ENCODE measurements at places on chromosomes 11 and 22. TPM values are rescaled to one million over a fixed set of nuclear protein-coding genes. Genes with fewer than 3 reads are reported as not detected.

Gene FBXO3
- 19.0 TPM for total RNA-seq

Gene POLR2F
- total RNA-seq, result 138 TPM

Gene CYTH4
- 0.11 TPM for total RNA-seq

Gene ZNF280B
- total RNA-seq, result 5.9 TPM

Gene ZNF214
- 4.1 TPM for total RNA-seq

- no peaks in the 10 kb centered on the region for H3K27me3 ChIP-seq
- H3K36me3 ChIP-seq, result no peaks in the 10 kb centered on the region
- peak overlapping the region; percentile 32 for H3K27ac ChIP-seq
- H3K4me1 ChIP-seq, result no peaks in the 10 kb centered on the region
- DNase-seq, result peak; percentile 6
- no peak overlapping the region for H3K4me3 ChIP-seq
Observed at GRCh38 chr22:19805821-19806212, 45.2 kb downstream of the TBX1 start.

GRCh38 chr11:70580036-70580805 lies 181.9 kb downstream of the CTTN start:
- H3K27me3 ChIP-seq, result no peaks in the 10 kb centered on the region
- H3K36me3 ChIP-seq, result no peaks in the 10 kb centered on the region
- no peak for DNase-seq
- no peak overlapping the region for H3K4me3 ChIP-seq

DNA sequence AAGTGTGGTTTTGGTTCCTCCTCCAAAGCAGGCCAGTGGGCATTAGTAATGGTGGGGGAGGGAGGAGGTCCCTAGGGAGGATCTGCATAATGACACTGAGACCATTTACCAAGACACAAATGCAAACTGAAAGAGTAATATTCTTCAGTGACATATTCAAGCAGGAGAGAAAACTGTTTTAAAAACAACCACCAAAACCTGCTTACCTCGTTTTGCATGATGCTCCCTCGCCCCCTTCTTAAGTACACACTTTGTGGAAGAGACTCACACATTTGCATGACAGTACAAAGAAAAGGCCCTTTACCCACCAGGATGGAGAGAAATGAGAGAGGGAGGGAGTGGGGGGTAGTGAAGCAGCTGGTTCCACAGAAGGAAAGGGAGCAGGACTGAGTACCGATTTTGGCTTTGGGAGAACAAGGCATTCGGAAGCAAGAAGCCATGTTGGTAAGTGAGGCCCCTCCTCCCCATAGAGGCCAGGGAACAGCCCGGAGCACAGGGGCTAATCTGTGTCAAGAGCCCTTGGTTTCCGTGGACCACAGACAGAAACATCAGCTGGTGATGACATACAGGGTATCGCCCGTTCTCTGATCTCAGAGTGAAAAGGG lies 13.0 kb upstream of the OPCML start:
- peak overlapping the region; percentile 4 for H3K27ac ChIP-seq
- no peak overlapping the region for H3K4me3 ChIP-seq
- H3K27me3 ChIP-seq, result no peaks in the 10 kb centered on the region
- peaks cover 59% of the 10 kb centered on the region for H3K4me1 ChIP-seq
- DNase-seq, result peak; percentile 22

DNA sequence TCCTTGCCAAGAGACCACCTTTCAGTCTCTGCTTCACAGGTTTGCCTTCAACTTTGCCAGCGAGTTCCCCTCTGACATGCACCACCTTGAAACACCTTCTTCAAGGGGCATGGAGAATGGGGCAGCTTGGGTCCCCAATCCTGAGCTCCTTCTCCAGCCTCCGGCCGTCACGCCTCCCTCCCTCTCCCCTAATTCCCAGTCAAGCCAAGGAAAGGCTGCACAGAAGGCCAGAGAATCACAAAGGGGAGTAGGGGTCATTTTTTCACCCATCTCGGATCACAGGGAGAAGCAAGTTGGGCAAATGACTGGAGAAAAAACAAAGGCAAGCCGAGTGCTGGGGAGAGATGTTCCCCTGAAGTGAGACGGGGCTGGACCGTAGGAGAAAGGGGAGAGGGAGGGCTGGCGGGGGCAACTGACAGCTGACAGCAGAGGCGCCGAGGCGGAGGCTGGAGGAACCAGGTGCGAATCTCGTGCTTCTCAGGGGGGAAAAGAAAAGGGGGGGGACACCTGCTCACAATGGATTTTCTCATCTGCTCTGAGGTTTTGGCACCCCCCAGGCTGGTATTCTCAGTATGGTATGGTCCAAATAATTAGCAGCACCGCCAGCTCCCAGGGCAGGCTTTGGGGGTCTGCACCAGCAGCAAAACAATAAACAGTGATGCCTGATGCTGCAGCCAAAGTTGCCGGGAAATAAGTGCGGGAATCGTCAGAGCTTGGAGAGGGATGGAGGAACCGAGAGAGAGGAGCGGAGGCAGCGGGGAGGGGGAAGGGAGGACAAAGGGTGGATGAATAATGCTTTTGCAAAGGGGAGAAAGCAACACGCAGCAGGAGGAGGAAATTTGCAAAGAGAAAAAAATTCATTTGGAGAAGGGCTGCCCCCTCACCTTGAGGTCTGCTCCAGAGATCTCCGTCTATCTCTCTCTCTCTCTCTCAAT lies 644 bp downstream of the YPEL4 start:
- H3K36me3 ChIP-seq, result no peaks in the 10 kb centered on the region
- peaks cover 52% of the 10 kb centered on the region for H3K27me3 ChIP-seq
- 0 out of 2 replicates have a peak overlapping the region, but pooled peaks have one; percentile 18 for H3K27ac ChIP-seq
- peaks cover 81% of the 10 kb centered on the region for H3K4me1 ChIP-seq
- DNase-seq, result peak; percentile 40

- H3K27me3 ChIP-seq, result no peaks in the 10 kb centered on the region
- H3K27ac ChIP-seq, result no peak overlapping the region
- peak; percentile 86 for DNase-seq
- no peaks in the 10 kb centered on the region for H3K36me3 ChIP-seq
Observed at GRCh38 chr22:24189249-24190158, 8.2 kb downstream of the SUSD2 start.

DNA sequence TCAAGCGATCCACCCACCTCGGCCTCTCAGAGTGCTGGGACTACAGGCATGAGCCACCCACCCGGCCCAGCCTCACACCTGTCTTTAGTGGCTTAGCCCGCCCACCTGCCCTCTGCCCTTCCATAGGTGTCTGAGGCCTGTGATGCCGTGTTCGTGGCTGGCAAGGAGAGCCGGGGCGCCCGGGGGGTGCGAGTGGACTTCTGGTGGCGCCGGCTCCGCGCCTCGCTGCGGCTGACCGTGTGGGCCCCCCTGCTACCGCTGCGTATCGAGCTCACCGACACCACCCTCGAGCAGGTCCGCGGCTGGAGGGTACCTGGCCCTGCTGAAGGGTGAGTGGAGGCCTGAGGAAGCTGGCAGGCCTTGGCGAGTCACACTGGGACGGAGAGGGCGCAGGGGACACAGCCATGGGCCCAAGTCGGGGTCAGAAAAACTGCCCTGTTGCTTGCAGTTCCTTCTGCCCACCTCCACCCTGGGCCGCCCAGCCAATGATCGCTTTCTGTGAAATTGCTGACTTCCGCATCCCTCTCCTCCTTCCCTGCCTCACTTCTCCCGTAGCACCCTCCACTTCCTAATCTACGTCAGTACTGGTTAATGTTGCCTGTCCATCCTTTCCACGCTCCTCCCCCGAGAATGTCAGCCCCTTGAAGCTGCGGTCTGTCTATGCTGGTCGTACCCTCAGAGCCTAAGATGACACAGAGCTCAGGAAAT lies 9.3 kb downstream of the TMEM132A start:
- H3K27ac ChIP-seq, result peak overlapping the region; percentile 80
- H3K4me3 ChIP-seq, result no peak overlapping the region
- H3K4me1 ChIP-seq, result no peaks in the 10 kb centered on the region
- H3K27me3 ChIP-seq, result no peaks in the 10 kb centered on the region

DNA sequence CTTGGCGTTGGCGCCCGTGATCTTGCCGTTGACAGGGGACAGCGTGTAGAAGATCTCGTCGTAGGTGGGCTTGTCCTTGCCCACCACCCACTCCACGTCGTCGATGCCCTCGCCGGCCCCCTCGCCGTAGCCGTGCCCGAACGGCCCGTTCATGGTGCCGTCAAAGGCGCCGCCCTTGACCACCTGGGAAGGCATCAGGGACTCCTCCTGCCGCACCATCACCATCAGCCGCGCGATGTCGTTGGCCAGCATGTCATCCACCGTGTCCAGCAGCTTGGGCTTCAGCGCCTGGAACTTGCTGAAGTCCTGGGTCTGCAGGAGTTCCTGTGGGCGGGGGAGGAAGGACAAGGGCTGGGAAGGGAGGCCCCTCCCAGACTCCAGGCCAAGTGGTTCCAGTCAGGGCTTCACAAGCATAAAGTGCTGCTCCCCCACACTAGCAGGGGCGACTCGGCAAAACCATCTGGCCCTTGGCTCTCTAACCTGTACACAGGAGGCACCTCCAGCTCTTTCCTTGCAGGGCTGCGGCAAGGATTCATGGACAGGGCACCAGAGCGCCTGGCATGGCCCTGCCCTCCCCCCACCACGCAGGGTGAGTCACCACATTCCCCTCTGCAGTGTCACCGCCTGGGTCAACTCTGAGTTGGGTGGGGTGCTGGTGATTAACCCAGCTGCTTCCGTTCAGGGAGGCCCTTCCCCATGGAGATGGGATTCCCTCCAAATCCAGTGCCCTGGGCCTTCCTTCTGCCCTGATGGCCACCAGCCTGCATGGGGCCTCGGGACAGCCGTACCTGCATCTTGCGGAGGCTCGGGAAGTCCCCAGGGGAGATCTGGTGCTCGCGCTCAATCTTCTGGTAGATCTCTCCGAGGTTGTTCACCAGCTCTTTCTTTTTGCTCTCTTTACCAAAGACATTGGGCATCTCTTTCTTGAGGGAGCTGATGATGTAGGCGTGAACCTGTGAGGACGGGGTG lies 10.4 kb upstream of the CDC42BPG start:
- peak overlapping the region; percentile 89 for H3K27ac ChIP-seq
- H3K4me1 ChIP-seq, result peaks cover 10% of the 10 kb centered on the region
- H3K4me3 ChIP-seq, result no peak overlapping the region

- H3K27me3 ChIP-seq, result no peaks in the 10 kb centered on the region
- H3K4me3 ChIP-seq, result no peak overlapping the region
- peaks cover 17% of the 10 kb centered on the region for H3K4me1 ChIP-seq
- no peaks in the 10 kb centered on the region for H3K36me3 ChIP-seq
- no peak overlapping the region for H3K27ac ChIP-seq
- no peak for DNase-seq
Observed at GRCh38 chr22:39724857-39725256, 154.3 kb downstream of the CACNA1I start.

GRCh38 chr22:48486558-48486957 lies 1341.1 kb downstream of the BRD1 start:
- no peak for DNase-seq
- H3K27ac ChIP-seq, result no peak overlapping the region
- peaks cover 39% of the 10 kb centered on the region for H3K4me1 ChIP-seq
- no peak overlapping the region for H3K4me3 ChIP-seq
- H3K36me3 ChIP-seq, result no peaks in the 10 kb centered on the region
- peaks cover 24% of the 10 kb centered on the region for H3K27me3 ChIP-seq

DNA sequence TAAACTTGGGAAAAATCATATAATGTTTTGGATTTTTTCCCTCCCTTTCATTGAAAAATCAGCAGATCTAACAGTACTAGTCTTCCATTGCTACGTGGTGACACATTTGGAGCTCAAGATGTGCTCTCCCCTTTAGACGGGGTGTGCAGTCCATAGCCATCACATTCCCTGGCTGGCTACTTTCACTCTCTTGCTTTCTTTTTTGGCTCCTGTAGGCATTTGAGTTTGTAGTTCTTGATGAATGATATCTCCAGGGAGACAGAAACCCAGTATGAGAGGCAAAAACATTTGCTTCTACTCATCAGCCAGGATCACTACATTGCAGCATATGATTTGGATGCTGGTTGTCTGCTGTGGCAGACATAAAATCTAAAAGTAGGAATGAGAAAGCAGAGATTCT lies 12.1 kb downstream of the CCDC81 start:
- H3K4me1 ChIP-seq, result peaks cover 4% of the 10 kb centered on the region
- no peaks in the 10 kb centered on the region for H3K36me3 ChIP-seq
- H3K27ac ChIP-seq, result no peak overlapping the region
- H3K27me3 ChIP-seq, result no peaks in the 10 kb centered on the region
- no peak overlapping the region for H3K4me3 ChIP-seq

DNA sequence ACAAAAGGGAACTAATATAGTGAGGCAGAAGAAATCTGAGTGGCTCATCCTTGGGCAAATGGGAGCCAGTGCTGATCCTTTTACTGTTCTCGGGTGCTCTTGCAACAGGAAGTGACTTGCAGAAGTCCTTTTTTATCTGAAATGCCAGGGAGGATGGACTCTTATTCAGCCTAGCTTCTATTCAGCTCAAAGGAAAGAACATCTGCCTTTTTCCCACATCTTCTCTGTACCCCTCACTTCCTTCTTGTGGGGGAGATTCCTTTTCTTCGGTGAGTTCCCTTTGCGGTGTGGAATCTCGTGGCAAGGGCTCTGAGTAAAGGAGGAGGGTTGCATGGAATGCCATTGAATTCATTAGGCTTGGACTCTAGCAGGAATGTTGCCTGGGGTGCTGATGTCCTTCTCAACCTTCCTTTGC lies 76.2 kb downstream of the ZBTB16 start:
- no peak for DNase-seq
- no peak overlapping the region for H3K27ac ChIP-seq
- H3K4me1 ChIP-seq, result peaks cover 16% of the 10 kb centered on the region

DNA sequence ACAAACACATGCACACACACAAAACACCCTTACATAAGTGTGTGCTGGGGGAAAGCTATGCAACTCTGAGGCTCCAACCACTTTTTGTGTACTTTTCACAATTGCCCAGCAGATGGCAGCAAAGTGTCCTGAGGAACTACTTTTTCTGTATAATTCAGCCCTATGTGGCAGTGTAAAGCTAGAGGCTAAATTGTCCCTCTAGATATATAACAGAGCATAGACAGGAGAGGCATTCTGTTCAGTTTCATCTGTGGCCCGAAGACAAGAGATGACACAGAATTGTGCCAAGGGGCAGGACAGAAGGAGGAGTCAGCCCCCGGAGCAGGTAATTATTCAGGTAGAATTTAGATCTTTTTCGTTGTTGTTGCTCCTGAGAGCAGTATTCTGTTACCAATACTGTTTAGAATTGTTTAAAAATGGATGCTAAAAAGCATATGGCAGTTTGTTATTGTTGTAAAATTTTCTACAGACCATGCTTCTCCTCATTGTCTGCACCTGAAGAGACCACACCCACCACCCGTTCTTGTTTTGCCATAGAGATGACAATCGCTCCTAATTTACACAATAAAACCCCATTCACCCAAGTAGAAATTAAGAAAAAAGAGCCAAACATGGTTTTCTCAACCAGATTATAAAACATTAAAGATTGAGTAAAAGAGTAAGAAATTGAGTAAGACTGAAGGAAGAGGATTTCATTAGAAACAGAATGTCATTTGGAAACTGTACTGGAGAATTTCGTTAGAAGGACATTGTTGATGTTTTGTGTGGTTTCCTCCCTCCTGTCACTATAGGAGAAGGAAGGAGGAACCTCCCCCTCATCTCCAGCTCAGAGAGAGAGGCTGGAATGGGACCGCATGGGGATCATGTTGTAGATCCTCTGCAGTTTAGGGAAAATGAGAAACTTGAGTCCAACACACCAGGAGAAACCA lies 14.5 kb upstream of the MS4A7 start:
- peak; percentile 65 for DNase-seq
- peak overlapping the region; percentile 46 for H3K4me3 ChIP-seq
- peaks cover 4% of the 10 kb centered on the region for H3K27me3 ChIP-seq
